ENCODE measurements at places on chromosomes 6 and 20.
A peak's percentile ranks its signal among the peaks of the same experiment; 100 is the strongest.

GRCh38 chr6:139080255-139080920 lies 51.8 kb downstream of the ABRACL start:
- no peak for DNase-seq

DNA sequence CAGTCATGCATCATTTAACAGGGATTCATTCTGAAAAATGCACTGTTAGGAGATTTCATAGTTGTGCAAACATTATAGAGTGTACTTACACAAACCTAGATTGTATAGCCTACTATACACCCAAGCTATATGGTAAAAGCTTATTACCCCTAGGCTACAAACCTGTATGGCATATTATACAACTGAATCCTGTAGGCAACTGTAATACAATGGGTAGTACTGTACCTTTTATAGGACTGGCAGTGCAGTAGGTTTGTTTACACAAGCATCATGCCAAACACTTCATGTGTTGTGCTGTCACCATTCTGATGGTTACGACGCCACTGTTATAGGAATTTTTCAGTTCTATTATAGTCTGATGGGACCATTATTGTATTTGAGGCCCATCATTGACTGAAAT lies 39.3 kb upstream of the KHDC1 start:
- DNase-seq, result no peak

- no peak for DNase-seq
Measured at GRCh38 chr6:151610326-151610725, 116.5 kb downstream of the CCDC170 start.

DNA sequence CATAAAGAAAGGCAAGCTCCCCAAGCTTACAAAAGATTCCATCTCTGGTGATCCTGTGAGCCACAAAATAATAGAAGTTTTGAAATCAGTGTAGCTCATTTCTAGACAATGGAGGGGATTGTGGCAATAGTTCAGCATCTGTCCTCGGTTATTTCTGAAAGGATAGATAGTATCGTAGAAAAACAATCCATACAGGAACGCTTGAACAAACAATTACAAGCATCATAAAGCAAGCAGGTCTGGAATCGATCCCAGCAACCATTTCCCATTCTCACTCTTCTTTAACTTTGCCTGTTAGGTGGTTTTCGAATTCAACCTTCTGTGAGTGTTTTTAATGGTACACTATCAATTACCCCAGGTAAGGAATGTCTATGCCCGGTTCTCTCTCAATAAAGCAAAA lies 931.1 kb downstream of the KIF16B start:
- no peak for DNase-seq

DNA sequence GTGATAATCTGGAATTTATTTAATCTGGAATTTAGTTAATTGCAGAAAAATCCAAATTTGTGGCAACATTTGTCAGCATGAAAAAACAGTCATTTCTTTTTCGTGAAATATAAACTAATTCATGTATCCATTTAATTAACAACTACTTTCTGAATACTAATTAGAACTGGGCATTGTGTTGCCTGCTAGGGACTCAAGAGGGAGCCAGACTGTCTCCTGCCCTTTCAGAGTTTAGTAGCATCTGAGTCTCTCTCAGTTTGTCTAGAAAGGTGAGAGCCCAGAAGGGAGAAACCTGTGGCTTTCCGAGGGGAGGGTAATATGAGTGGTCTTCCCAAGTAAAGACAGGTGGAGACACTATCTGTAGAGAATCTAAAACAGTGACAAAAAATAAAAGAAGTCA lies 210.9 kb upstream of the HDDC2 start:
- no peak for DNase-seq

- DNase-seq, result no peak
Measured at GRCh38 chr20:3896853-3897583, 7.8 kb downstream of the PANK2 start.

GRCh38 chr20:25227317-25227831 lies 20.5 kb upstream of the PYGB start:
- DNase-seq, result no peak

GRCh38 chr6:195861-196360 lies 96.4 kb upstream of the DUSP22 start:
- DNase-seq, result peak; percentile 3

All from cerebellar cortex (tissue), 1 donor.